Astrocyte of the cerebellum (primary cell): ENCODE measurements at places on chromosomes 1 and 21.

GRCh38 chr1:75198761-75199160, 64.6 kb downstream of the LHX8 start:
- DNase-seq, result no peak

DNA sequence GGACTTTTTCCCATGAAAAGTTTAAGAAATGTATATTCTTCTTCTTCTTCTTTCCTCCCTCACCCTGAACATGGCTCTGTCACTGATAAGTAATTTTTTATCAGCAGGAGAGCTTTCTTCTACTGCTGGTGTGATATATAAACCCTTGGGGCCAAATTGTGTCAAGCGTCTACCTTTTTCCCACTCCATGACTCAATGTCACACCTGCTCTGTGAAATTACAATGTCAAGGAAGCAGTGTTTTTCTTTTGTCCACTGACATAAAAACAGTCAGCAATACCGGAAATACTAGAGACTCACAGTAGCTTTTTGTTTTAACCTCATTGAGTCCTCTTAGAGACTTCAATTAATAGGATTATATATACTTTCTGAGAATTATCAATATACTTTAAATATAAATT, 416.2 kb upstream of the ADGRL4 start:
- DNase-seq, result no peak

DNA sequence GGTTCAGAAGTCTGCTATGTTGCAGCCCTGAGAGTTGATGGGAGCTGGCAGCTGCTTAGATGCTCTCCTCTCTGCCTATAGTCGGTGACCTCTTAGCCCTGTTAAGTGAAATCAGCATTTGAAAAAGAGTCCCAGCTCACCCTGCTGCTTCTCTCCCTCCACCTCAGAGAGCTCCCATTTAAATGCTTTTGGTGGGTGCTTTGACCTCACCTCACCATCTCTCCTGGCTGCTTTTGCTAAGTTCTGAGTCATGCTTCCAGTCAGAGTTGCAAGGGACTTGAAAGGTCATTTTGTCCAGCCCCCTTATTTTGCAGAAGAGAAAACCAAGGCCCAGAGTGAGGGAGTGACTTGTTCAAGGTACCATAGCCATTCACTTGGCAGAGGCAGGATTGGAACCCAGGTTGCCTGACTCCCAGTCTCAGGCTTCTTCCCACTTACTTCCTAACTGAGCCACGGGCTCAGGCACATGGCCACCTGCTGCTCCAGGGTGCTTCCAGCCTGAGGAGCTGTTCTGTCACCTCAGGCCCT, 3.3 kb downstream of the MAPKAPK2 start:
- DNase-seq, result no peak

GRCh38 chr1:15717418-15718125, 18.5 kb upstream of the SLC25A34 start:
- DNase-seq, result no peak

- no peak for DNase-seq
These were observed 29.5 kb downstream of the TFF3 start for GRCh38 chr21:42285569-42286245.

- DNase-seq, result no peak
These were observed 5.0 kb downstream of the ZSCAN20 start for GRCh38 chr1:33477451-33477850.

DNA sequence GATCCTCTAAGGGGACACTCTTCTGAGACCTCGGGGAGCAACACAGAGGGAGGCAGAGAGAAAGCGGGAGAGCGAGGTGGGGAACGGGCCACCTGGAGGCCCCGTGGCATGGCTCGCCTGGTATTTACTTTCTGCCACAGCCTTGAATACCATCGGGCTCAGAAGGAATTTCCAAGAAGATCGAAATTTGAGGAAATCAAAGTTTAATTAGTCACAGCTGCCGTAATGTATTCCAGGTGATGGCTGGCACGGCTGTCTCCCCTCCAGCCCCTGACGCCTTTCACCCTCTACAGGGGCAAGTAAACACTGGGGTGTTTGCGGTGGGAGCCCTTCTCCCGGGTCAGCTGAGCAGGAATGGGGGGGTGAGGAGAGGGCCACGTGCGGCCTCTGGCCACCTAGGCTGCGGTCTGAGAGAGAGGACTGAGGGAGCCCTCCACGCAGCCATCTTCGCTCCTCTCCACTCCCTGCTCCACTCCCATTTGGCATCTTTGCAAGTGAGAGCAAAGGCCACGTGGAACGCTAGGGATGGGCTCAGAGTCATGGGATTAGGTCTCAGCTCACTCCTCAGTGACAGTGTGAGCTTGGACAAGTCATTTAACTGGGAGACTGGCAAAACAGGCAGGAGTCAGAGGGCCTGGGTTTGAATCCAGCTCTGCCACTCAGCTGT, 125.2 kb downstream of the SYF2 start:
- DNase-seq, result no peak

GRCh38 chr21:35475762-35476161, 426.7 kb upstream of the RUNX1 start:
- DNase-seq, result no peak

DNA sequence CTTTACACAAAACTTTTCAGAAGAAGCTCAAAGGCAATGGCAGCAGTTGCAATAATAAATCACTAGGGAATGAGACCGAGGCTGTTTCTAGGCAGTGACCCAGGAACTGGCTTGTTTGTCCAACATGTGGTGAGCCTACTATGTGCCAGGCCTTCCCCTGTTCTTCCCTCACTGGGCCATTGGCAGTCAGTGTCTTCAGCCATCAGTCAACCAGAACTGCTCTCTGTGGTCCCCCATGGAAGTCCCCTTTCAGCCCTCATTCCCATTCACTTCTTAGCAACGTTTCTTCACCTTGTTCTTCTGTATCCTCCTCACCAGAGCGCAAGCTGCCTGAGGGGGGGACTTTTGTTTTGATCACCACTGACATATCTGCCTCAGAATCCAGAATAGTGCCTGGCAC, 274.1 kb downstream of the RRAGC start:
- no peak for DNase-seq

- no peak for DNase-seq
These were observed 47.9 kb downstream of the SERBP1 start for GRCh38 chr1:67382292-67382691.

DNA sequence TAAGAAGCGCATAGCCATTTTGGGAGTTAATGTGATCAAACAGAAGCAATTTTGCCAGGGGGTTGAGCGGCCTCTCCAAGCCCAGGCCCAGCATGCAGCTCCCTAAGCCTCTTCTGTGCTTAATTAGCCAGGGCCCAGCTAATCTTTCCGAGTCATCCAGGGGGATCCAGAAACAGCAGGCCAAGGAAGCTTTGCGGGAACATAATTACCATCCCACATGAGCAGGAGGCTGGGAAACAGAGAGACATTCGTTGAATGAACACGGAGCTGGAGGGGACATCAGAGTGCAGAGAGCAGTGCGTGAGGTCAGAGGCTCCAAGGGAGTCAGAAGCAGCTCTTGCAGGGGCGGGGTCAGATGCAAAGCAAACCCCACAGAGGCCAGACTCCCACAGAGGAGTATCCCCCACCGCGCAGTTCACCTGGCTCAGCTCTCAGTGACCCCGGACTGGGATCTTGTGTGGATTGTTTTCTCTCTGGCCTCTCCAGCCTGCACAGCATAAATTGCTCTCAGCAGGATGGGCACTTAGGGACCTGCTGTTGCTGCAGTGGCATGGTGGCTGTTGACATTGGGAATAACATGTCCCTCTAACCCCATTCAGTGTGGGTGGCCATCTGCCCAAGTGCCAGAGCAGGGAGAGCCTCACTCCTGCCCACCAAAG, 657.4 kb downstream of the AJAP1 start:
- DNase-seq, result no peak

- DNase-seq, result peak; percentile 41
These were observed 244.5 kb downstream of the NEGR1 start for GRCh38 chr1:72037745-72038343.

GRCh38 chr1:42936309-42937078, 22.2 kb downstream of the SLC2A1 start:
- DNase-seq, result no peak

DNA sequence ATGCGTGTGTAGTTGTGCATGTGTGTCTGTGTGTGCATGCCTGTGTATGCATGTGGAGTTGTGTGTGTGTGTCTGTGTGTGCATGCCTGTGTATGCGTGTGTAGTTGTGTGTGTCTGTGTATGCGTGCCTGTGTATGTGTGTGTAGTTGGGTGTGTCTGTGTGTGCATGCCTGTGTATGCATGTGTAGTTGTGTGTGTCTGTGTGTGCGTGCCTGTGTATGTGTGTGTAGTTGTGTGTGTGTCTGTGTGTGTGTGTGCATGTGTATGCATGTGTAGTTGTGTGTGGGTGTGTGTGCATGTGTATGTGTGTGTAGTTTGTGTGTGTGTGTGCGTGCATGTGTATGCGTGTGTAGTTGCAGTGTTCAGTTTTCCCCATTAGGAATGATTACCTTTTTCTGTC, 162.0 kb downstream of the URB2 start:
- DNase-seq, result no peak

- DNase-seq, result no peak
These were observed 54.0 kb downstream of the COLGALT2 start for GRCh38 chr1:183983371-183984105.

- DNase-seq, result peak; percentile 32
These were observed 408.3 kb upstream of the PLXNA2 start for GRCh38 chr1:208652296-208653160.

DNA sequence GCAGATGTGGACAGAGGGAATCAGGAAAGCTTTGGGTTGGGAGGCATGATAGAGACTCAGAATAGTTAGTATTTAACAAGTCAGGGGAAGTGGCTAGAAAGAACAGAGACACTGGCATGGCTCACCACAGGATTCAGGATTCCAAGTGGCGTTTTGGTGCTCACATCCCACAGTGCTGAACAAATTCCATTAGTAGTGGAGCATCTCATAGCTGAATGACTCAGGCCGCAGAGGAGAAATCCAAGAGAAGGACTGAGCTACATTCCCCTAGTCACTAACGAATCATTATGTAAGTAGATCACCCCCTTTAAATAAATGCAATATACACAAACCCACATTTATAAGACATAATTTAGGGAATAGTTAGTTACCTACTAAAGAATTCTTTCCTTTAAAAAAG, 5.0 kb upstream of the KCNJ9 start:
- peak; percentile 59 for DNase-seq

- DNase-seq, result peak; percentile 54
These were observed 9.0 kb downstream of the FAM20B start for GRCh38 chr1:179034720-179035119.

- DNase-seq, result no peak
These were observed 38.4 kb downstream of the UTP25 start for GRCh38 chr1:209866201-209866600.

GRCh38 chr1:202850593-202851362, 38.2 kb downstream of the RABIF start:
- no peak for DNase-seq

DNA sequence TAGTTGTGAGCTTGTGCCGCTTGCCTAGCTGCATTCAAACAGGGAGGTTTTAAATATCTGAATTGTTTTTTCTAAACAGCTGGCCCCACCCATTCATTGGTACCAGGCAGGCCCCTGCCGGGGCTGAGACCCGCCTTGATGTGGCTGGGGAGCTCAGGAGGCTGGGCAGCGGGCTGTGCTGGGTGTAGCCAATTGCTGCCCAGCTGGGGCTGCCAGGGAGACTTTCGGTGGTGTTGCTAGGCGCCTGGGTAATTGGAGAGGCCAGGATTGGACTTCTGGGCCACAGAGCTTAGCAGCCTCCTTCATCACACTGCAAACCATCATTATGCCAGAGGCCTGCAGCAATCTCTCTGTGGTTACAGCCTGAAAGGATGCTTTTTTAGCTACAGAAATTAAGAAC, 12.2 kb downstream of the RHBDL2 start:
- DNase-seq, result no peak

DNA sequence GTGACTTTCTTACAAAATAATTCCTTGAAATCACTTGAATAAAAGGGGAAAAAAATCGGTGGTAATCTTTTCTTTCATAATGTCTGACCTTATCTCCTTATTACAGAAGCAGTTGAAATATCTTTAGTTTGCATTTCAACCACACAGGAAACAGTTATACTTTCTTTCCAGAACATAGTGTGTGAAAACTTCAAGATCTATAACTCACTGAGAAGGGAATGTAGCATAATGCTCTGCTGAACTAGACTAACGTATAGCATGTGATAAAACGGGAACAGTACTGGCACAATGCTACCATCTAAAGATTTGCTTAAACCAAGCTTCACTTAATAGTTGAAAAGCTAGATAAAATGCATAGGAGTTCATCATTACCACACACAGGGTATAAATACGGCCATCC, 45.0 kb downstream of the VAV3 start:
- no peak for DNase-seq

- DNase-seq, result peak; percentile 72
These were observed 13.0 kb upstream of the CCDC190 start for GRCh38 chr1:162873671-162874666.

DNA sequence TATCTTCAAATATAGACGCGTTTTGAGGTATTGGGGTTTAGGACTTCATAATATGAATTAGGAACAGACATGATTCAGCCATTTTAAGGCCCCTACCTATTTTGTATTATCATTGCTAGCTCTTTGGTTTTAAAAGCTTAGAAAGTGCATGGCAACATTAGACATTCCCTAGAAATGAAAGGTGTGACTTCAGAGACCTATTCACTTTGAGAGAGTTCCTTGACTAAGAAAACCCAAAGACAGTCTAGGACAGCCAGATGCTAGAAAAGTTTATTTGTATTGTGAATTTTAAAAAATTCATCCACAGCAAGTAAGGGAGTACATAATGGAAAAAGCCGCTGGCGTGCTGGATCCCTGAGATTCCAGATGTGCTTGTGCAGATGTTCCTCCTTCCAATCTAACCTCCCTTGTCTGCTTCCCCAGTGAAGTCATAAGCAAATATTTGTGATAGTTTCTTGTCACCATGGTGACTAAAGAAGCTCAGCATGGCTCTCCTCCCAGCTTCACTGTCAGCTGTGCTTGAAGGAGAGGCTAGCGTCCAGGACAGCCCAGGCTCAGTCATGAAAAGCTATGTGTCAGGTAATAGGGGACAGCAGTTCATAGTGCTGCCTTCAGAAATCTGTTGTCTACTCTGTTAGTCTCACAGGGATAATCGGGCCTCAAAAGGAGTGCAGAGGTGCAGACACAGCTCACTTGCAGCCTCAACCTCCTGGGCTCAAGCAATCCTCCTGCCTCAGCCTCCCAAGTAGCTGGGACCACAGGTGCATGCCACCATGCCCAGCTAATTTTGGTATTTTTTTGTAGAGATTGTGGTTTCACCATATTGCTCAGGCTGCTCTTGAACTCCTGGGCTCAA, 34.8 kb downstream of the KPNA6 start:
- peak; percentile 33 for DNase-seq

DNA sequence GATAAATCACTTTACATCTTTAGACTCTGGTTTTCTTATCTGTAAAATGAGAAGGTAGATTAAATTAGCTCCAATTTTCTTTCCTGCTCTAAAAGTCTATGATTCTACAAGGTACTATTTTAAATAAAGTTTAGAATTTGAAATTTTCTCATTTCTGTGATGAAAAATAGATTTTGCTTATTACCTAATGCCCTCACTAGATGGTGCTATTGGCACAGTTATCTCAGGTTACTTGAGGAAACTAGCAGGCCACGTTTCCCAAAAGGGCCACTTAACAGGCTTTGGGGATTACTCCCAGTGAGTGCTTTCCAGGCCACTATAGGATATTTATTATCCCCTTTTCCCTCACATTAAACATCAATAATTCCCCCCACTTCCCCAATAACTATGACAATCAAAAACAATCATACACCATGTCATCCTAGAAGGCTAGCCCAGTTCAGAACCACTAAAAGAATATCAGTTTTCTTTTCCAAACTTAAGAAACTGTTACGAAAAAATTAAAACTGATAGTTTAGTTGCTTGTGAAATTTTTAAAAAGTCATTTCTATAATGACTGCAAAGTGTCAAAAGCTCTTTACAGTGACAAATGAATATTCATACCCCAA, 30.6 kb downstream of the OMA1 start:
- peak; percentile 78 for DNase-seq
